ENCODE measurements at places on chromosomes 16 and 17.

DNA sequence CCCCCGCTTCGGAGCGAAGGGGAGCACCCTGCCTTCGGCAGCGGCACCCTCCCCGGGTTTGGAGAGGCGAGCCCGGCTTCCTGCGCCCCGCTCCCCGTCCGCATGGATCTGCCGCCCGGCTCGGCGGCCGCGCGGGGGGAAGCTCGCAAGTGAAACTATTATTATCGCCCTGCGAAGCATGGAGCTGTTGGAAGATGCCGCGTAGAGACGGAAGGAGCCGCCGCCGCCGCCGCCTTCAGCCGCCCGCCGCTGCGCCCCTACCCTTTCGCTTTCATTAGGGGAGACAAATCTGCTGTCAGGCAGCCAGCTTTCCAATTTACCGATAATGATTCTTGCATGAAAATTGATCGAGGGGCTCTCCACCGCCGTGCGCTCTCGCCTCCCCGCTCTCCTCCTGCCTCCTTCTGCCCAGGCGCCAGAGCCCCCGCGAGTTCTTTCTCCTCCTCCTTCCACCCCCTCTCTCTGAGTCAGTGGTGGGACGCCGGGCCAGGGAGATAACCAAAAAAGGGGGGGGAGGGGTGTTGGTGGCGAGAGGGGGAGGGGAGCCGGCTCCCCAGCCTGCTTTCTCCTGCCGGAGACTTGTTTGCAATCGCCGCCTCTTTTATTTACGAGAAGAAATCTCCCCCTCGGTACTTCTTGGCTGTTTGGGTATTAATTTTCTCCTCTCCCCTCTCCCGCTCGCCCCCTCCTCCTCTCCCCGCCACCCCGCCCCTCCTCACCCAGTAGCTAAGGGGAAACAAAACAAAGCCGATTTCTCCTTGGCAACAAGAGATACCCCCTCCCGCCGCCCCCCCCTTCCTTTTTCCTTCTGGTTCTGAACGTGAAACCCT lies 58.0 kb upstream of the GSE1 start:
- no peak for DNase-seq

- DNase-seq: no peak
Observed at GRCh38 chr17:79529661-79530081, 81.2 kb downstream of the RBFOX3 start.

DNA sequence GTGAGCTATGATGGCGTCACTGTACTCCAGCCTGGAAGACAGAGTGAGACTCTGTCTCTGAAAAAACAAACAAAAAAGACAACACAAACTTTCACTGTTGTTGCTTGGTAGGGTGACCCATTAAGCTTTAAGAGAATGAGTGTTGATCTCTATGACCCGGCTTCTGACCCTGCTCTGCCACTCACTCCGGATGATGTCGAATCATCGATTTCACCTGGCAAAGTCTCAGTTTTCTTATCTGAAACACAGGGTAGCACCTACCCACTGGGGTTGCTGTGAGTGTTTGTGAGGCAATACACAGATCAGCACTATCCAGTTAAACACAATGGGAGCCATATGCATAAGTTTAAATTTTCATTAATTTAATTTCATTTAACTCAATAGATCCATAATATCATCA lies 20.6 kb upstream of the IRF8 start:
- DNase-seq: no peak

- no peak for DNase-seq
Observed at GRCh38 chr16:84088695-84089395, 27.9 kb downstream of the MBTPS1 start.

- no peak for DNase-seq
Observed at GRCh38 chr17:18025241-18025944, 13.6 kb downstream of the ATPAF2 start.

- DNase-seq: no peak
Observed at GRCh38 chr16:85421338-85422195, 191.6 kb upstream of the GSE1 start.

- no peak for DNase-seq
Observed at GRCh38 chr16:78298986-78299385, 199.5 kb downstream of the WWOX start.

- DNase-seq: no peak
Observed at GRCh38 chr16:12260647-12261262, 284.2 kb downstream of the SNX29 start.

GRCh38 chr17:64213995-64214811 lies 48.9 kb downstream of the TEX2 start:
- DNase-seq: no peak

DNA sequence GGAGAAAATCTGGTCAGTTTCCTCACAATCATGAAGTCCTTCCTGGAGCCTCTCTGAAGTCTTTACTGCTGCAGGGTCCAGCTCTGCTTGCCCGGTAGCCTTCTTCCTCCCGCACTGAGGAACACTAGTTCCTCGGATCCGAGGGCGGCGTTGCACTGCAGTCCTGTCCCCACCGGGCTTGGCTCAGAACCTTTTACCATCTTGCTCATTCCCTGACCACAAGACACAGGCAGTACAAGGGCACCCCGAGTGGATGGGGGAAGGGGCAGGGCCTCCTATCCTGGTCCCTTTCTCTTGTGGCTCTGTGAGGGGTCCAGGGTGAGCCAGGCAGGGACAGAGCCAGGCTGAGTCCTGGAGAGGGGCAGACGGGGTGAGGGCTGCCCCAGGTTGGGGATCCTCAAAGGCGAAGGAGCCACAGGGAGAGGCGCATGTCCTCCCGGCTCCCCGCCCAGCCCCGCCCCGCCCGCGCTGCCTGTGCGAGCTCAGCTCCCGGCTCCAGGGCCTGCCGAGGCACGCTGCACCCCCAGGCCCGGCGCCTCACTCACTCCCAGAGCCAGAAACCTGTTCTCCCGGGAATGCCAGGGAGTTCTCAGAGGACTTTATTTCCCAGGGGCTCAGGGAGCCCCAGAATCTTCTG lies 1.5 kb downstream of the FOXN1 start:
- no peak for DNase-seq

GRCh38 chr17:70323269-70323668 lies 153.9 kb downstream of the KCNJ2 start:
- DNase-seq: no peak

DNA sequence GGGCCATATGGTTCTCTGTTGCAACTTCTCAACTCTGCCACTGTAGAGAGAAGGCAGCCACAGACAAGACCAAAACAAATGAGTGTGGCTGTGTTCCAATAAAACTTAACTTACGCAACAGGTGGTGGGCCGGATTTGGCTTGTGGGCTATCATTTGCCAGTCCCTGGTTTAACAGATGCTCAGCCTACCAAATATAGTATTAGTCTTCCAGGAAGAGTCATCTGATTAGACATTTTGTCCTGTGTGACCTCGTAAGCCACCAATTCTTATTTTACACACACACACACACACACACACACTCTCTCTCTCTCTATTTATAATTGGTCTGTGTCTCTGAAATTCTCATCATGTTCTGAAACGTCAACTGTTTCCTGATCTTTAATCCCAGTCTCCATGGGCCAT lies 245.9 kb downstream of the XYLT1 start:
- peak; percentile 86 for DNase-seq

DNA sequence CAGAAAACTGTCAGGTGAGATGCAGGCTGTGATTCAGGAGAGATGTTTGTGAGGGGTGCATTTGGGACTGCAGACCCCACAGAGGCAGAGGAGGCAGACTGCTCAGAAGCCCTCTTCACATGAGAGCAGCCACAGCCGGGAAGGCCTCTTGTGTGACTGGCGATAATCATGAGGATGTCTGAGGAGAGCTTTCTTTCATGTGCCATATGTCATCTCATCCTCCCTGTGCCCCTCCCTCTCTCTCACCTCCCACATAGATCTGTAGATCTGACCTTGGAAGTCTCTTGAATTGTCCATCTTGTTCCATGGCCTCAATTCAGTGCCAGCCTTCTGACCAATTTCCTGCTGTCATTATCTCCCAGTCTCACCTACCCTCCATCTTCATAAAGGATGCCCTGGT lies 50.5 kb downstream of the EPN2 start:
- no peak for DNase-seq

DNA sequence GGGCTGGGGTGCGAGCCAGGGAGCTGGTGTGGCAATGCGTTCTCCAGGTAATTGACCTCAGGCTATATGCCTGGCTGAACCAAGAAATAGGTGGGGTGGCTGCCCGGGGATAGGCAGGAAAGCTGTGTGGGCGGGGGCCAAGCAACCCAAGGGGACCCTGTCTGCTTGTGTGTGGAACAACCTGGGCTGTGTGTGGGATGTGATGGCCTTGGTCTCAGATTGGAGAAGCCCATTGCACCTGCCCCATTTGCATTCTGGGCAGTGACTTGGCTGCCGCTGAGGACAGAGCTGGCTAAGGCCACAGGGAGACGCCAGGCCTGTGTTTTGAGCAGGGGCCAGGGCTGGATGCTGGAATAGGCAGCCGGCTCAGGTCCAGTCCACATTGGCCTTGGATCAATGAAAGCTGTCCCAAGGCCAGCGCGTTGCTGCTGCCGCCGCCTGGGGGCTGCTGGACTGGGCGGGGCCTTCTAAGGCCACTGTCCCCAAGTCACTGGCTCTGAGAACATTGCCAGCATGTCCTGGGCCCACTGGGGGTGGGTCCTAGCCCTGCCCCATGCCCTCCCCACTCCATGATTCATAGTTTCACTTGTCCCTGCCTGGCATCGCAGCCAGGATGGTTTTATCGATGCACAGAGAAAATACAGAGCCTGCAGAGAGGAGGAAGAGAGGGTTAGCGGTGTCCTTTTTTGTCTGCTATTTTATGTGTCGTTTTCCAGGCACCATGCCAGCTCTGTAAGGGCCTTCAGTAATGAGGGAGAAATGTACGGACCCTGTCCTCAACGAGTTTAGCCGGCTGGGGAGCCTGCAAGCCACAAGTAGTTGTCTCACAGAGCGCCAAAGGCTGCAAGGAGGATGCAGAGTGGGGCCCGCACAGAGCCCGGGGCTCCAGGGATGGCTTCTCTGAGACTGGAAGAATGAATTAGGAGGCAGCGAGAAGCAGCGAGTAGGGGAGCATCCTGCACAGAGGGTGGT lies 43.9 kb downstream of the NKD1 start:
- DNase-seq: no peak

- no peak for DNase-seq
Observed at GRCh38 chr17:57899391-57899790, 49.5 kb upstream of the MRPS23 start.

Data from skeletal muscle cell (primary cell).